ENCODE measurements at places on chromosomes 12 and 14. TPM values are rescaled to one million over a fixed set of nuclear protein-coding genes. Genes with fewer than 3 reads are reported as not detected.
A peak's percentile ranks its signal among the peaks of the same experiment; 100 is the strongest.

SDR9C7 gene
- total RNA-seq: 0.14 TPM

ABCD2 gene
- total RNA-seq: 11.2 TPM

GDF11 gene
- 3.4 TPM for total RNA-seq

ATG2B gene
- total RNA-seq: 28.3 TPM

ORMDL2 gene
- 29.5 TPM for total RNA-seq

PMCH gene
- total RNA-seq: 1.1 TPM

DNA sequence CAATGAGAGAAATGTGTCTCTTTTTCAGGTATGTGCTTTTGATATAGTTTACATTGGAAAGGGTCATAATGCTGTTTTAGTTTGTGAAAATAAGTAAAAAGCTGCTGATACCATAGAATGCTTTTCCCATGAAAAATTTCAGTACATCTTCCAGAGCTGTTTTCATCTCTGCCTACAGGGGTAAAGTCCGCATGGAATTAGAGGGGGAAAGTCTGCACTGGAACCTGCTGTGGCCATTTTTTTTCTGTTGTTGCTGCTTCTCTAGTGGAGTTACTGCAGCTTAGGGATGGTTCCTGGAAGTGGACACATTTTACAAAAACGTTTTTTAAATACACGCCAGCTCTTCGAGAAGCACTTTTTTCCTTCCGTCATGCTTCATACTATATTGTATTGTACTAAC, 81.3 kb downstream of the VEZT start:
- H3K27me3 ChIP-seq: no peaks in the 10 kb centered on the region
- no peak overlapping the region for H3K4me3 ChIP-seq
- DNase-seq: no peak
- H3K36me3 ChIP-seq: peaks cover 19% of the 10 kb centered on the region
- no peak overlapping the region for H3K27ac ChIP-seq

DNA sequence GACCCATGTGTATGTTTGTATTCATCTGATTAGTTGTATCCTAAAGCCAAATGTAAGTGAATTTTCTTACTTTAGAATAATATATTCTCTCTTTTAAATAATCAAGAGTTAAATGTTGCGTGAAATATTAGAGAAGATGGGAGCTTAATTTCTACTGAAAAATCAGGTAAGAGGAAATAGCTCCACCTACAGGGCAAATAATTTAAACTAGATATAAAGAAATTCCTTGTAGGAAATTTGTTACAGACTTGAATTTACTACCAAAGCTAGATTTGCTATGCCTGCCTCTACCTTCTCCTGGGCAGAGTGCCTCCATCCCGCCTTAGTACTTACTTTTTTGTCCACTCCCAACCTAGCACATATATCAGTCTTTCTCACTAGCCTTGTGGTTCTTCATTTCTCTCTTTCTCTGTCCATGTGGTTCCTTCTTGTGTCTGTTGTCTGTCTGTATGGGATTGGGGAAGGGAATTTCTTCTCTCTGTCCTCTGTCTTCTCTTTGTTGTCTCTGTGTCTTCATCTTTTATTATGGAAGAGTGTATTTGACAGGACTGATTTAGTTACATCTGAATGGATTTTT, 44.7 kb downstream of the PALS1 start:
- H3K36me3 ChIP-seq: no peaks in the 10 kb centered on the region
- H3K27me3 ChIP-seq: no peaks in the 10 kb centered on the region
- no peak overlapping the region for H3K27ac ChIP-seq
- no peak overlapping the region for H3K4me3 ChIP-seq
- DNase-seq: no peak

GRCh38 chr14:21543521-21543960, 17.4 kb upstream of the SALL2 start:
- no peak overlapping the region for H3K4me3 ChIP-seq
- peaks cover 13% of the 10 kb centered on the region for H3K27me3 ChIP-seq
- H3K36me3 ChIP-seq: no peaks in the 10 kb centered on the region
- no peaks in the 10 kb centered on the region for H3K4me1 ChIP-seq
- H3K27ac ChIP-seq: no peak overlapping the region

DNA sequence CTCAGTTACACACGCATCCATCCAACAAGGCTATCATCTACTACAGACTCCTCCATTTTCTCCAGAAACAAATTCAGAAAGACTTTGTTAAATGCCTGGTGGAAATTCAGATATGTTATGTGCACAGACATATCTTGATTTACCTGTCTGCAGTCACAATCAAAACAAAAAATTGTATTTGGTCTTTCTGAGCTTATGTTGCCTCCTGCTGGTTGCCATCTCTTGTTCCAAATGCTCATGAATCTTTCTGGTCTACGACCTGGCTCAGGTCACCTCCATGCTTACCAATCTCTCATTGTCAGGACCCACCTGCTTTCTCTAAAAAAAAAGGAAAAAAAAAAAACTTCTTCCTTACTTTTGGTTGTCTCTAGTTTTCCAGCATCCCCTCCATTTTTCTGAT, 169.2 kb upstream of the PLXNC1 start:
- peak; percentile 18 for DNase-seq
- peaks cover 14% of the 10 kb centered on the region for H3K27me3 ChIP-seq
- no peaks in the 10 kb centered on the region for H3K36me3 ChIP-seq
- H3K4me1 ChIP-seq: peaks cover 23% of the 10 kb centered on the region
- H3K27ac ChIP-seq: no peak overlapping the region

- no peaks in the 10 kb centered on the region for H3K4me1 ChIP-seq
- H3K27ac ChIP-seq: peak overlapping the region; percentile 24
- DNase-seq: no peak
- peaks cover 21% of the 10 kb centered on the region for H3K36me3 ChIP-seq
- H3K27me3 ChIP-seq: no peaks in the 10 kb centered on the region
These were observed 85.1 kb upstream of the ATF1 start for GRCh38 chr12:50678650-50679365.

DNA sequence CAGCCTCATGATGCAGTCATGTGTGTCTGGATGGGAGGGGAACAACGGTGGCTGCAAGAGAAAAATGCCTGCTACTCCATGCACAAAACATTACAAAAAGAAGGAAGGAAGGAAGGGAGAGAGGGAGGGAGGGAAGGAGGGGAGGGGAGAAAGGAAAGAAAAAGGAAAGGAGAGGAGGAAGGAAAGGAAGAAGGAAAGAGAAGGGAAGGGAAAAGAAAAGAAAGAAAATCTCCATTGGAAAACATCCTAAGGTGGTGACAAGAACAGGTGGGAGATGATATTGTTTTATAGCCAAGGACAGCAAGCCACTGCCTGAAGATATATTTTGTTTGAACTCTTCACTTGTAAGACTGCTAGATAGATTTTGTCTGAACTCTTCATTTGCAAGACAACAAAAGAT, 171.8 kb upstream of the EGLN3 start:
- H3K27me3 ChIP-seq: peaks cover 7% of the 10 kb centered on the region
- no peak overlapping the region for H3K27ac ChIP-seq
- no peaks in the 10 kb centered on the region for H3K36me3 ChIP-seq
- no peak overlapping the region for H3K4me3 ChIP-seq

DNA sequence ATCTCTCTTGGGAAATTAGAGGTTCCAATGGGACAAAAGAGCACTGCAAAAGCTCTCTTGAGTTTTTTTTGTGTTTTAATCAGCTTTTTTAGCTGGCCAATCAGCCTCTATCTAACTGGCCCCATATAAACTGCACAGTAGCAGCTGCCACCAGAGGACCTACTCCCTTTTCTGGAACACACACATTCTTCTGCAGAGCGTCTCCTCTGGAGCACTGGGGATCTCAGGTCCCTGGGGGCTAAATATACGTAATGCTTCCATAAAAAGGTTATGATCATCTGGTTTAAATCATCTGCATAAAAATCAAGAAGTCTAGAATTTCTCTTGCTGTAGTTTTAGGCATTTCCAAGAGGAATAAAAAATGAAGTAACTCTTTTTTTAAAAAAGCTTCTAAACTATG, 32.3 kb downstream of the TSPAN8 start:
- H3K4me1 ChIP-seq: no peaks in the 10 kb centered on the region
- H3K4me3 ChIP-seq: no peak overlapping the region
- H3K27me3 ChIP-seq: no peaks in the 10 kb centered on the region
- no peaks in the 10 kb centered on the region for H3K36me3 ChIP-seq
- DNase-seq: no peak

DNA sequence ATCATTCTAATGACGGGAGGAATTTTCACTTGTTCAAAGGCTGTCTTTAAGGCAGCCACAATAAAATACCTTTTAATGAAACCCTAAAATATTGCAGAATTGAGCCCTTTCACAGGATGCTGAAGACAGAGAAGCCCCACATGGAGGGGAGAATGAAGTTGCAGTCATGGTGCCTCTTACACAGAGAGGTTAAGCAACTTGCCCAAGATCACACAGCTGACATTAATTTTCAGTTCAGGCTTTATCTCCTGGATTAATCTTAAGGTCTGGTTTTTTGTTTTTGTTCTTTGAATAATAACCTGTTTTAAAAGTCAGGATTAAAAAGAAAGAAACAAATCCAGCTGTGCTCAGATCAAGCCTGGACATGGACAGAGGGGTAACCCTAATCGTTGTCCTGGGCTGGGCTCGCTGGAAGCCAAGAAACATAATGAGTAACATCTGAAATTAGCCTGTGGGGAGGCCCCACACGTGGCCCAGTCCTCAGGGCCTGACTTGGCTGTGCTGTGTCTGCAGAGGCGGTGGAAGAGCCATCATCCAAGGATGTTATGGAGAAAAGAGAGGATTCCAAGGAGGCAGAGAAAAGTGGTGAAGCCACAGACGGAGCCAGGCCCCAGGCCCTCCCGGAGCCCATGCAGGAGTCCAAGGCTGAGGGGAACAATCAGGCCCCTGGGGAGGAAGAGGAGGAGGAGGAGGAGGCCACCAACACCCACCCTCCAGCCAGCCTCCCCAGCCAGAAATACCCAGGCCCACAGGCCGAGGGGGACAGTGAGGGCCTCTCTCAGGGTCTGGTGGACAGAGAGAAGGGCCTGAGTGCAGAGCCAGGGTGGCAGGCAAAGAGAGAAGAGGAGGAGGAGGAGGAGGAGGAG, 8.0 kb downstream of the CHGA start:
- no peaks in the 10 kb centered on the region for H3K4me1 ChIP-seq
- no peaks in the 10 kb centered on the region for H3K36me3 ChIP-seq
- H3K27ac ChIP-seq: no peak overlapping the region
- H3K4me3 ChIP-seq: no peak overlapping the region
- DNase-seq: no peak
- H3K27me3 ChIP-seq: no peaks in the 10 kb centered on the region
